ENCODE measurements at places on chromosomes 7 and 10. TPM values are rescaled to one million over a fixed set of nuclear protein-coding genes. Genes with fewer than 3 reads are reported as not detected.
A peak's percentile ranks its signal among the peaks of the same experiment; 100 is the strongest.

GRCh38 chr10:31912898-31913850 lies 15.5 kb downstream of the ARHGAP12 start:
- no peak for DNase-seq

The ARHGAP19 gene
- total RNA-seq = 4.4 TPM

DNA sequence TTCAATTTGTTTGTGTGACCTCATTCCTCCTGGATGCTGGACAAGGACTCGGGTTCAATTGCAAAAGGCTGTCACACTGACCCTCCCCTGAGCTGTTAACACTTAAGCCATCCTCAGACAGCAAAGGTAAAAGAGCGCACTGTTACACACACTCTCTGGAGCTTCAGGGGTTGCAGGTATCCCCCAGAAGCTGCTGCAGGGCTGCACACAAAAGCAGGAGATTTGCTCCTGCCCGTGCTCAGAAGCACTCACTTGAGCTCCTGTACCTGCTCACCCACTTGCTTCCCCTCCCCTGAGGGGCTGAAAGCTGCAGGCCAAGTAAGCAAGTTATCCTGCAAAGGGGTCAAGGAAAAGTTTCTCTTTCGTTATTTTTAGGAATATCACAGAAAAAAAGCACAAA lies 886.2 kb upstream of the ZWINT start:
- no peak for DNase-seq

GRCh38 chr7:44182827-44183226 lies 6.4 kb downstream of the GCK start:
- DNase-seq = no peak

- DNase-seq = no peak
Measured at GRCh38 chr7:54292171-54292925, 249.8 kb upstream of the VSTM2A start.

DNA sequence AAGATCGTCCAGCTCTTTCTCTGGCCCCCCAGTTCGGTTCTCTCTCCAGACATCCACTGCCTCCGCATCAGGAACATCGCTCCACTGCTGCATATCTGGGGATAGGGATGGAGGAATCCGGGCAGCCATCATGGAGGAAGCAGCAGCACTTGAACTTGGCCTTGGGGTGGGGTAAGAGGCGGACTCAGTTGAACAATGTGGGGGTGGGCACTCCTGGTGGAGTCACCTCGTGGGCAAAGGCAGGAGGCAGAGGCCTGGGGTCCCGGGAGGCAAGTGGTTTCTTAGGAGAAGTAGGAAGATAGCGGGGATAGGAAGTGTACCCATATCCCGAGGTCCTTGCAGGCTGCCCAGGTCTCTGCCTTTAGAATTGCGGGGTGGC lies 98.3 kb downstream of the CHST15 start:
- no peak for DNase-seq

DNA sequence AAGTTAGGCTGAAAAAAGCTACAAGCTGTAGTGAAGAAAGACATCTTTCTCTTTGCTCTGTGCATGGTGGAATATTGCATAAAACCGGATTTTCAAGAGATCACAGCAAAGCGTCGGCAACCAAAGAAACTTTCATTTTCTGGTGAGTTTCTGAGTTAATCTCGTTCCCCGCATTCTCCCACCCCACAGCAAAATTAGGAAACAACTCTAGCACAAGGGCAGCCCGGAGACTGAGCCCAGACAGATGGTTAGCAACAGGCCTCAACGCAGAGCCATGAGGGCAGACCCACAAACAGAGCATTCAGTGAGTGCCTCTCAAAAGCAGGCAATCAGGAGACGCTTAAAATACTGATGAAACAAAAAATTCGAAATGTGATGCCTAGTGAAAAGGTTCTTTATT lies 396.1 kb upstream of the KLF6 start:
- DNase-seq = no peak

The GIMAP6 gene
- total RNA-seq = 16.6 TPM

DNA sequence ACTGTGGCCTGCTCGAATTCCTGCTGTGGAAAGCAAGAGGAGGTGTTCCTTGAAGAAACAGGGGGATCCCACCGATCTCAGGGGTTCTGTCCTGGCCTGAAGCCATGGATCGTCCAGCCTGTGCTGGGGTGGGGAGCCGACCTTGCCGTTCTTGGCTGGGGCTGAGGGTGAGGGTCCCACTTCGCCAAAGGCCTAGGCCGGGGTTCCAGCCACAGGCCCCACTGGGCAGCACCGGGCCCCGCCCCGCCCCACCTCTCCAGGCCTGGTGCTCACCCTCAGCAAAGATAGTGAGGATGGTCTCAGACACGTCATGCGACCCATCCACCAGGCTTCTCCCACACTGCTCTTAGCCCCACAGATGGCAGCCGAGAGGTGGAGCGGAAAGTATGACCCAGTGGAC lies 51.4 kb upstream of the ZNF716 start:
- no peak for DNase-seq

The GALNT17 gene
- 60.6 TPM for total RNA-seq

The NAT16 gene
- not detected for total RNA-seq

The CDC14C gene
- total RNA-seq = not detected

DNA sequence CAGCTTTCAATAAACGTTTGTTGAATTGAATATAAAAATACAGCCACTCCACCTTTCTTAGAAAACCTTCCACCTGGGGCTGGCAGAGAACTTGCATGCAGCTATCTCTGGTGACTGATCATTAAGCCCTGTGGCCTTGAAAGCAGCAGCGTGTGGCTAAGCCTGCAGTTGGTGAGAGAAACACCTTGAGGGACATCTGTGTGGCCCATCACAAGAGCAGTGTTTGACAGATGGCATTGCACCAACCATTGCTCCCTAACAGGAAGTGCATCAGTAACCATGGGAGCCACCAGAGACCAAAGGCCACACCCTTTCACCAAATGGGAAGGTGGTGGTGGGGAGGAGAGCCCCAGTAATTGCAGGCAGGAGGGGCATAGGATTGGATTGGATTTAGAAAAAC lies 22.4 kb downstream of the RHOBTB1 start:
- DNase-seq = no peak

DNA sequence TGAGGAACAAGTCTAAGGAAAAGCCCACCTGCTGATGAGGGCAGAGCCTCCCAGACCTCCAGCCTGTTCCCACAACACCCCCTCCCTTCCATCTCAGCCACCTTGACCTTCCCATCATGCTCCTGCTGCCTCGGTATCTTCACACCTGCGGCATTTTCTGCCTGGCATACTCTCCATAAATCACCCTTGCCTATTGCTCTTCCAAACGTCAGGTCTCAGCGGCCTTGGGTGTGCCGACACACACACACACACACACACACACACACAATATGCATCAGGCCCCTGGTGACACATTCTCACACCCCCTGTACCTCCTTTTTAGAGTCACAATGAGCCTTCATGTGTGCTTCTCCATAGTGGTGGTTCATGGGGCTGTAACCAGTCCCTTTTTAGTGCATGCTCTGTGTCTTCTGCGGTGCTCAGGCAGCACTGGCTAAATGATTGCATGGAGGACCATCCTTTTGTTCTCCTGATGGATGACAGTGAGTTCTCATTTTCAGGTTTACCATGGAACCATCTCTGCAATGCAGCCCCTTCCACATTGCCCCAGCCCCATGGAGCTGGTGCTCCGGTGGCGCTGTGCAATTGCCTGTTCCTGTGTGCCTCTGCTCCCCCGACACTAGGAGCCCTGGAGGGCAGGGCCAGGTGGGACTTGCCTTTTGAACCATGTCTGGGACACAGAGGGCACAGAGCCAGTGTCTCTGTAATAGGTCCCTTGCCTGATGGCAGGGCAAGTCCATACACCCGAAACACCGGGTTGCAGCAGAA lies 4.5 kb downstream of the ADIRF start:
- peak; percentile 31 for DNase-seq

DNA sequence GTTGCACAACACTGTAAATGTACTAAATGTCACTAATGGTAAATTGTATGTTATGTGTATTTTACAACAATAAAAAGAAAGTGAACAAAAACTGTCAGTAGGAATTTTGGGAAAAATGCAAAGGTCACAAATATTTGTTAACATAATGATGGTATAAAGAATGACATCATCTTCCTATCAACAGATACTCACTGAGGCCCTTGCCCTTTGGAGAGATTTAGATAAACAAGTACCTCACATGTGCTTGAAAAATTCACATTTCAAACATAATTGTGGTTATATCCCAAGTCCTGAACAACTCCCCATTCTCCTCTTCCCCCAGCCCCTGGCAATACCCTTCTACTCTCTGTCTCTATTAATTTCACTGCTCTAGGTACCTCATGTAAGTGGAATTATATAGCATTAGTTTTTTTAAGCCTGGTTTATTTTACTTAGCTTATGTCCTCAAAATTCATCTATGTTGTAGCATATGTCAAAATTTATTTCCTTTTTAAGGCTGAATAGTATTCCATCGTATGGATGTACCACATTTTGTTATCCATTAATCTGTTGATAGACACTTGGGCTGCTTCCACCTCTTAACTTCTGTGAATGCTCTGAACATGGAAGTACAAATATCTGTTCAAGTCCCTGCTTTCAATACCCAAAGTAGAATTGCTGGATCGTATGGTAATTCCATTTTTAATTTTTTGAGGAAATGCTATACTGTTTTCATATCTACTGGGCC lies 90.5 kb downstream of the WIPF3 start:
- no peak for DNase-seq

DNA sequence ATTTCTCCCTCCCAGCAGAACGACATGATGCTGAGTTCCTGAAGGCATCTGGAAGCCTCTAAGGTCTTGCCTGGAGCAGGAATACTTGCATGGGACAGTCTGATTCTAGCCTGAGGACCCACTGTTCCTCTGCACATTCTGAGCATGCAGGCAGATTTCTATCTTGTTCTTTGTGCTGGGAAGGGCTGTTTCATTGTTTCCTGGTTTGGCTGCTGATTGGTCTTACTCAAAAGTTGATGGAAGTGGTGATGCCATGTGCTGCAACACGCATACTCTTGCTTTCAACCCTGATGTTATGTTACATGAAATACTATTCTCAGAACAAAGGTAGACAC lies 307.0 kb downstream of the GATA3 start:
- DNase-seq = no peak

The PARD3 gene
- 36.7 TPM for total RNA-seq

All from cardiac septum (tissue), 1 donor.